Activated naive CD8-positive, alpha-beta T cell treated with anti-CD3 and anti-CD28 coated beads for 36 hours (primary cell): ENCODE measurements at places on chromosomes 4 and X.

- H3K36me3 ChIP-seq: no peaks in the 10 kb centered on the region
- DNase-seq: no peak
- H3K4me1 ChIP-seq: no peaks in the 10 kb centered on the region
- H3K27ac ChIP-seq: no peak overlapping the region
- H3K27me3 ChIP-seq: no peaks in the 10 kb centered on the region
Observed at GRCh38 chrX:44428989-44429627, 85.6 kb upstream of the EFHC2 start.

DNA sequence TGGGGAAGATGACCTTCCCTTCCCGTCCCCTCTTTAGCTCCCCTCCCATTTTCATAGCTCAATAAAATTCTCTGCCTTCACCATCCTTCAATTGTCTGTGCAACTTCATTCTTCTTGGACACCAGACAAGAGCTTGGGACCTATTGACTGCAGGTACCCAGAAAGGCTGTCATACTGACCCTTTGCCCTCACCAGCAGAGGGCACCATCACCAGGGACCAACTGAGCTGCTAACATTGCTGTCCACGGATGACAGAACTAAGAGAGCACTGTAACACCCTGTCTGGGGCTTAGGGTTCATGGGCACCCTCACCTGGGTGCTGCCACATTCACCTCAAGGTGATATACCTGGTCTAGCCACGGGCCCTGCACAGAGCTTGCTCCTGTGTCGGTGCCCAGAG is 141.3 kb upstream of the VCX3B start:
- H3K27ac ChIP-seq: no peak overlapping the region
- no peak for DNase-seq
- no peak overlapping the region for H3K4me3 ChIP-seq

- no peak overlapping the region for H3K27ac ChIP-seq
- DNase-seq: no peak
- H3K4me3 ChIP-seq: no peak overlapping the region
- H3K36me3 ChIP-seq: no peaks in the 10 kb centered on the region
Observed at GRCh38 chr4:1105662-1106061, 7.7 kb downstream of the RNF212 start.

- H3K27ac ChIP-seq: no peak overlapping the region
- no peak overlapping the region for H3K4me3 ChIP-seq
Observed at GRCh38 chr4:168524006-168524405, 27.2 kb downstream of the PALLD start.

- no peak overlapping the region for H3K4me3 ChIP-seq
- H3K27ac ChIP-seq: no peak overlapping the region
- no peaks in the 10 kb centered on the region for H3K36me3 ChIP-seq
- no peak for DNase-seq
Observed at GRCh38 chr4:107129076-107129475, 93.0 kb upstream of the DKK2 start.

GRCh38 chrX:11267425-11267824 is 25.8 kb upstream of the AMELX start:
- no peaks in the 10 kb centered on the region for H3K4me1 ChIP-seq
- H3K4me3 ChIP-seq: no peak overlapping the region
- no peaks in the 10 kb centered on the region for H3K27me3 ChIP-seq
- H3K36me3 ChIP-seq: no peaks in the 10 kb centered on the region
- no peak overlapping the region for H3K27ac ChIP-seq

DNA sequence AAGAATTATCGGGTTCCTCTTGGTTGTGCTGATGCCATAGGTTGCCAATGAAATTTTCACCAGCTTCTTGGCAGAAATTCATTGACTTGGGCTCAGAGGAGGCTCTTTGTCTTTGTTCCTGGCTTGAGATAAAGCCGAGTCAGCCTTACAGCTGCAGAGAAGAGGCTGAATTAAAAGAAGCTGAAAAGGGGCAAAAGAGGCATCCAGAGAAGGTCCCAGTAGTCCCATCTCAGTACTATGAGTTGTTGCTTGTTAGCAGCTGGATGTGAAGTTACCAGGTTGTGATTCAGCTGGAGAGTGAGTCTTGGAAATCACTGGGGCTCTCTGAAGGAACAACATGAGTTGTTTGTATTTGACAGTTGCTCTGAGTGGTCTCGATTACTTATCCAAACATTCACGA is 59.7 kb downstream of the SMAD1 start:
- H3K4me3 ChIP-seq: no peak overlapping the region
- H3K27ac ChIP-seq: no peak overlapping the region
- H3K36me3 ChIP-seq: no peaks in the 10 kb centered on the region
- H3K27me3 ChIP-seq: peaks cover 26% of the 10 kb centered on the region
- DNase-seq: no peak
- H3K4me1 ChIP-seq: peaks cover 6% of the 10 kb centered on the region

- H3K27me3 ChIP-seq: no peaks in the 10 kb centered on the region
- H3K4me1 ChIP-seq: peaks cover 8% of the 10 kb centered on the region
- peaks cover 3% of the 10 kb centered on the region for H3K36me3 ChIP-seq
- H3K4me3 ChIP-seq: no peak overlapping the region
- no peak overlapping the region for H3K27ac ChIP-seq
Observed at GRCh38 chrX:73581002-73581628, 18.1 kb downstream of the CHIC1 start.

- peaks cover 7% of the 10 kb centered on the region for H3K36me3 ChIP-seq
- H3K27ac ChIP-seq: no peak overlapping the region
- H3K27me3 ChIP-seq: no peaks in the 10 kb centered on the region
- no peak for DNase-seq
Observed at GRCh38 chrX:132401935-132402334, 86.9 kb downstream of the MBNL3 start.

GRCh38 chr4:176676901-176677300 is 115.8 kb downstream of the VEGFC start:
- no peaks in the 10 kb centered on the region for H3K36me3 ChIP-seq
- H3K4me1 ChIP-seq: no peaks in the 10 kb centered on the region
- no peaks in the 10 kb centered on the region for H3K27me3 ChIP-seq
- H3K27ac ChIP-seq: no peak overlapping the region
- no peak overlapping the region for H3K4me3 ChIP-seq

GRCh38 chr4:1773754-1774153 is 19.3 kb upstream of the FGFR3 start:
- no peaks in the 10 kb centered on the region for H3K36me3 ChIP-seq
- no peak for DNase-seq
- H3K4me3 ChIP-seq: no peak overlapping the region
- H3K4me1 ChIP-seq: peaks cover 2% of the 10 kb centered on the region

- peaks cover 18% of the 10 kb centered on the region for H3K4me1 ChIP-seq
- H3K27me3 ChIP-seq: peaks cover 7% of the 10 kb centered on the region
- no peak overlapping the region for H3K4me3 ChIP-seq
- peak overlapping the region; percentile 58 for H3K27ac ChIP-seq
- no peaks in the 10 kb centered on the region for H3K36me3 ChIP-seq
Observed at GRCh38 chrX:120302434-120302833, 8.8 kb downstream of the TMEM255A start.

GRCh38 chrX:150047818-150048217 is 109.5 kb upstream of the EOLA2 start:
- H3K4me3 ChIP-seq: no peak overlapping the region
- H3K4me1 ChIP-seq: no peaks in the 10 kb centered on the region
- no peak for DNase-seq
- H3K27ac ChIP-seq: no peak overlapping the region

DNA sequence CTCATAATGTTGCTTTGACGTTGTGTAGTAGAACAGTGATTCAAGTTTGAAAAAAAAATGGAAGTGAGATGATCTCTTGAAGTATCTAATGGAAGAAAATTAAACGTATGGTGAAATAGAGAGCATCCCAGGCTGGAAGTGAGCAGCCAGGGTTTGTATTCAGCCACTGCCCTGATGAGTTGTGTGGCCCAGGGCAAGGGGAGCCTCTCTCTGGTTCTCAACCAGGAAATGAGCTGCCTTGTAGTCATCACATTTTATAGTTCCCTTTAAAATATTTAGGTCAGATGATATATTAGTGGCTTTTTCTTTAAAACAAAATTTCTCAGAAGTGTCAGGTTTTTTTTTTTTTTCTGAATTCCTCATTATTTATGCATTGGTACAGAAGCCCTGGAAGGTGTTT is 150.3 kb downstream of the GPAT3 start:
- no peak for DNase-seq
- H3K4me3 ChIP-seq: no peak overlapping the region
- H3K27ac ChIP-seq: no peak overlapping the region
- no peaks in the 10 kb centered on the region for H3K27me3 ChIP-seq
- H3K36me3 ChIP-seq: no peaks in the 10 kb centered on the region

GRCh38 chr4:113908829-113909228 is 70.6 kb downstream of the ARSJ start:
- peaks cover 20% of the 10 kb centered on the region for H3K4me1 ChIP-seq
- H3K27me3 ChIP-seq: no peaks in the 10 kb centered on the region
- no peak overlapping the region for H3K4me3 ChIP-seq
- H3K36me3 ChIP-seq: peaks cover 3% of the 10 kb centered on the region
- DNase-seq: no peak

DNA sequence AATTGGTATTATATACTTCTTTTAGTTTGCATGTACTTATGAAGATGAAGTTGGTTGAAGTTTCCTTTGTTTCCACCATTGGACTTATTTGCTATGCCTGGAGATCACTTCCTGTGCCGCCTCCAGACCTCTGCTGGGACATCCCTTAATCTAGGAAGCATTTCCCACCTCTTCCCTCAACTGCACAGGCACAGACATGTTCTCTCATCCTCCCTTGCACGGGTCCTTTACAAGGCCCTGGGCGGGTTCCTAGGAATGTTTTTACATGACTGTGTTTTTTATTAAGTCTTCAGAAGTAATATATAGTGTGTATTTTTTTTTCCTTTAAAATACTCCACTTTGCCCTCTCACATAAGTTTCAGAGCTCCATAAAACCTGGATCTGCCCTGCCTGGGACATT is 51.0 kb downstream of the TMEM131L start:
- H3K27ac ChIP-seq: peak overlapping the region; percentile 3
- no peak for DNase-seq
- H3K4me1 ChIP-seq: peaks cover 74% of the 10 kb centered on the region
- no peaks in the 10 kb centered on the region for H3K27me3 ChIP-seq
- H3K4me3 ChIP-seq: no peak overlapping the region

GRCh38 chr4:72457158-72457557 is 111.9 kb downstream of the ADAMTS3 start:
- no peaks in the 10 kb centered on the region for H3K4me1 ChIP-seq
- no peak overlapping the region for H3K27ac ChIP-seq
- no peaks in the 10 kb centered on the region for H3K36me3 ChIP-seq
- peaks cover 3% of the 10 kb centered on the region for H3K27me3 ChIP-seq

GRCh38 chr4:73417973-73418372 is 13.9 kb downstream of the ALB start:
- H3K4me1 ChIP-seq: no peaks in the 10 kb centered on the region
- DNase-seq: no peak
- H3K4me3 ChIP-seq: no peak overlapping the region
- H3K27ac ChIP-seq: no peak overlapping the region

DNA sequence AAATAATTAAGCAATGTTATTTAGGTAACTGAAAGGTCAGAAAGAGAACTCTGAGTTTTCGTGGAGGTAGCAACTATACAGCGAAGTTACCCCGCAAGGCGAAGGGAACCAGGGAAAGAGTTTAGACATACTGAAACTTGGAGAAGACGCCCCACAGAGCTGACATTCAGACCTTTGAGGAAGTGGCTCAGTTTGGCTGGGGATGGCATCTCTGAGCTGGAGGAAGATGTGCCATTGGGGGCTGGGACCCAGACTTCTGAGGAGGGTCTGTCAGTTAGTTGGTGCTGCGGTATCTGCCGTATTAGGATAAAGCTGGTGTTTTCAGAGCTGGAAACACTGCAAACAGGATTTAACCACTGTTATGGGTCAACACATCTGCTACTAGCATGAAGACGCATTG is 156.6 kb downstream of the ANKRD50 start:
- H3K4me1 ChIP-seq: no peaks in the 10 kb centered on the region
- H3K27ac ChIP-seq: no peak overlapping the region
- no peaks in the 10 kb centered on the region for H3K27me3 ChIP-seq
- H3K36me3 ChIP-seq: no peaks in the 10 kb centered on the region
